Activated B cell treated with CpG ODN at 0.5 μM for 24 hours (primary cell): ENCODE measurements at places on chromosomes 4 and X. TPM values are rescaled to one million over a fixed set of nuclear protein-coding genes. Genes with fewer than 3 reads are reported as not detected.

- no peak overlapping the region for H3K4me3 ChIP-seq
- peaks cover under 1% of the 10 kb centered on the region for H3K36me3 ChIP-seq
- H3K27ac ChIP-seq = no peak overlapping the region
- no peaks in the 10 kb centered on the region for H3K4me1 ChIP-seq
- peak; percentile 10 for DNase-seq
- H3K27me3 ChIP-seq = no peaks in the 10 kb centered on the region
Observed at GRCh38 chrX:55135171-55135570, 46.4 kb downstream of the PAGE2 start.

DNA sequence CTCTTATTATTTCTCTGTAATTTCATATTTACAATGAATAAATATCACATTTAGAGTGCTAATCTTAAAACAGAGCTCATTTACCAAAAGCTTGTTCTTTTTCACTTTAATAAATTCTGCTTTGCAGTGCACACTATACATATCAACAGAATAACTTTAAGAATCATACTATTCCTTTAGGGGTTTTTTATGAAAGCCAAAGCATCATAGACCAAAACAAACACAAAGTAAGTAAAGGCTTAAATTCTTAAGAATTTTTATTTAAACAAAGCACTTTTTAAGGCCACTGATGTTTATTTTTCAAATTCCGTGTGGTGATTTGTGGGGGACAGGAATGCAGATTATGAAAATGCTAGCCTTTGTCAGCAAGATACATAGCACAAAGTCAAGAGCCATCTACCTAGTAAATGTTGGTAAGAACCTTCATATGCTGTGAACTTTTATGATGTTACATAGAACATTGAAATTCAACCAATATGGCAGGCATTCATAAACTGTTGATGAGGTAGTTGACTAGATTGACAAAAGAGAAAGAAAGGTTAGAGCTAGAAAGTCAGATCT lies 17.8 kb downstream of the TIGD2 start:
- H3K4me3 ChIP-seq = no peak overlapping the region
- DNase-seq = no peak
- H3K4me1 ChIP-seq = no peaks in the 10 kb centered on the region
- no peaks in the 10 kb centered on the region for H3K36me3 ChIP-seq

- no peak overlapping the region for H3K4me3 ChIP-seq
- no peak overlapping the region for H3K27ac ChIP-seq
Observed at GRCh38 chr4:185542626-185543315, 7.5 kb upstream of the PDLIM3 start.

GRCh38 chrX:116172976-116173375 lies 2.4 kb downstream of the AGTR2 start:
- H3K4me1 ChIP-seq = no peaks in the 10 kb centered on the region
- no peaks in the 10 kb centered on the region for H3K27me3 ChIP-seq
- H3K27ac ChIP-seq = no peak overlapping the region
- DNase-seq = no peak
- H3K4me3 ChIP-seq = no peak overlapping the region

- DNase-seq = no peak
- H3K27ac ChIP-seq = no peak overlapping the region
- H3K4me3 ChIP-seq = no peak overlapping the region
- H3K4me1 ChIP-seq = no peaks in the 10 kb centered on the region
- H3K36me3 ChIP-seq = no peaks in the 10 kb centered on the region
- no peaks in the 10 kb centered on the region for H3K27me3 ChIP-seq
Observed at GRCh38 chrX:14546190-14546589, 16.9 kb downstream of the GLRA2 start.

DNA sequence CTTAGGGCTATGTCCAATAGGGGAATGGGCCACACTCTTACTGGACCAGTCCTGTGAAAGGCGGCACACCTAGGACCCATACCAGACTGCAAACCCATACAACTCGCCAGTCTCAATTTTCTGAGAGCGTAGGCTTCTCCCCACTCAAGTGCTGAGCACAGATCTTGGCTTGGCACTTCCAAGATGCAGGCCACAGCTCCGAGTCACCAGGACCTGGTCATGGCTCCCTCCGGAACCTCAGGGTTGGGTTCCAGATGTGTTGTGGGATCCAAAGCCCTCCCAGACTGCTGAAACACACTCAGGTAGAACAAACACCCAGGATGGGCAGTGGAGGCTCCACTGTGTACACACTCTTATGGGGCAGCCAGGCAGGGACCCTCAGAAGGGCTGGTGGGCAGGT lies 103.3 kb downstream of the TMEM144 start:
- peaks cover 2% of the 10 kb centered on the region for H3K27me3 ChIP-seq
- no peak overlapping the region for H3K4me3 ChIP-seq
- H3K4me1 ChIP-seq = no peaks in the 10 kb centered on the region
- H3K27ac ChIP-seq = no peak overlapping the region
- DNase-seq = no peak

DNA sequence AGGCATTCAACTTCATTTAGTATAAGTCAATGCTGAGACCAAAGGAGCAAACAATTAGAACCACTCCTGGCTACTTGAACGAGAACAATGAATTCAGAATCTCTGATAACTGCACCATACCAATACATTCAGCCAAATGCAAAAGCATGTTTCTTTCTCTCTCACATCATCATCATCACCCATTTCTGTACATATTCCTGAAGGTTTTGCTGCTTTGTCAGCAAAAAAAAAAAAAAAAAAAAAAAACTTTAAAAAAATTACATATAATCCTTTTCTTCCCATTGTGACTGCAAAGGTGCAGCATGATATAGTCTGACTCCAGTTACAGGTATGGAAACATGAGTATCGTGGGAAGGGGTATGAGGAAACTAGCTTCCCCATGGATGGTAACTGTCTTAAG lies 35.6 kb downstream of the FBXW7 start:
- DNase-seq = no peak
- peaks cover 29% of the 10 kb centered on the region for H3K4me1 ChIP-seq
- no peaks in the 10 kb centered on the region for H3K27me3 ChIP-seq
- H3K27ac ChIP-seq = peak overlapping the region; percentile 83
- H3K36me3 ChIP-seq = no peaks in the 10 kb centered on the region

DNA sequence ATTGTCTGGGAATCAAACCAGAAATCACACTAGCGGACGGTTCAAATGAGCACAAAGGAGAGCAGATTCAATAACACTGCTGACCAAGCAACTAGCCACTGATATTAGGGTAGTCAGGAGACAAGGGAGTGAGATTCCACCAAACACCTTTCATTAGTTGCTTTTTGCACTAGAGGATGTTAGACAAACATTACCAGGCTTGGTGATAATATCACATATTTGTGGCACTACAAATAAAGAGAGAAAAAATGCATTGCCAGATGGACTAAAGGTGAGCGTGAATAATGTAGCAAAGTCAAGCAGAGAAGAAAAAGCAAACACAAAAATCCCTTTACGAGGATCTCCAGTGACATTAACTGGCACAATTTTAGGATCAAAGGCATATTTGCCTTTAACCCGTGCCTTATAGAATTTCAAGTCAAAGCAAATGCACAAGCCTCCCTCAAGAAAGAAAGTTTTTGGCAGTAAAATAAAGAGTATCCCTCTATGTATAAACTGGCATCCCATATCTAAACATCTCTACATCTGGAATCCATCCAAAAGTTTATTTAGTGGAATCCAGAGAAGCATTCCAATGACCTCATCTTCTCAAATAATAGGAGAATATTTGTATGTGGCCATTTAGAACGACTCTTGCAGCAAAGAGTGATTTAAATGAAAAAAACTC lies 290.9 kb downstream of the KCTD8 start:
- no peaks in the 10 kb centered on the region for H3K27me3 ChIP-seq
- no peaks in the 10 kb centered on the region for H3K4me1 ChIP-seq
- H3K4me3 ChIP-seq = no peak overlapping the region
- no peak for DNase-seq
- H3K27ac ChIP-seq = no peak overlapping the region
- no peaks in the 10 kb centered on the region for H3K36me3 ChIP-seq

GRCh38 chr4:145709843-145710242 lies 29.9 kb downstream of the C4orf51 start:
- peaks cover 11% of the 10 kb centered on the region for H3K27me3 ChIP-seq
- no peak for DNase-seq
- H3K36me3 ChIP-seq = peaks cover 2% of the 10 kb centered on the region
- no peak overlapping the region for H3K27ac ChIP-seq

GRCh38 chrX:125681058-125681457 lies 361.4 kb downstream of the TEX13C start:
- peak overlapping the region; percentile 50 for H3K4me3 ChIP-seq
- H3K4me1 ChIP-seq = peaks cover 24% of the 10 kb centered on the region

- H3K27me3 ChIP-seq = no peaks in the 10 kb centered on the region
- peak overlapping the region; percentile 92 for H3K27ac ChIP-seq
- H3K4me1 ChIP-seq = peaks cover 45% of the 10 kb centered on the region
- no peak for DNase-seq
Observed at GRCh38 chrX:47482065-47482511, 934 bp downstream of the ZNF41 start.

DNA sequence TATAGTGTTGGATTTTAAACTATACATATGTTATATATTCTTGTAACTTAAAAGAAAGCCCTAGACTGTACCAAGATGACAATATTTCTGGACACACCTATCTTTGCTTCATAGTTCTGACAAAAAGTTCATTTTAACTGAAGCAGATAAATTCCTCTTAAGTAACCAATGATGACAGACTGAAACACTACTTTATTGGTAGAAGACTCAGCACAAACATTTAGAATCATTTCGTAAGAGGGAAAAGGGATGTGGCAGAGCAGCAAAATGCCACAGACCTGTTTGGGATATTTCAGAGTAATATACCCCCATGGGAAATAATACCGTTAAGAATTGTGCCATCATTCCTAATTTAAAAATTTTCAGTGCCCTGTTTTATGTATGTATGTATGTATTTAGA lies 56.2 kb downstream of the APOO start:
- no peak overlapping the region for H3K4me3 ChIP-seq
- DNase-seq = no peak
- no peaks in the 10 kb centered on the region for H3K36me3 ChIP-seq
- H3K27ac ChIP-seq = no peak overlapping the region
- H3K4me1 ChIP-seq = no peaks in the 10 kb centered on the region

DNA sequence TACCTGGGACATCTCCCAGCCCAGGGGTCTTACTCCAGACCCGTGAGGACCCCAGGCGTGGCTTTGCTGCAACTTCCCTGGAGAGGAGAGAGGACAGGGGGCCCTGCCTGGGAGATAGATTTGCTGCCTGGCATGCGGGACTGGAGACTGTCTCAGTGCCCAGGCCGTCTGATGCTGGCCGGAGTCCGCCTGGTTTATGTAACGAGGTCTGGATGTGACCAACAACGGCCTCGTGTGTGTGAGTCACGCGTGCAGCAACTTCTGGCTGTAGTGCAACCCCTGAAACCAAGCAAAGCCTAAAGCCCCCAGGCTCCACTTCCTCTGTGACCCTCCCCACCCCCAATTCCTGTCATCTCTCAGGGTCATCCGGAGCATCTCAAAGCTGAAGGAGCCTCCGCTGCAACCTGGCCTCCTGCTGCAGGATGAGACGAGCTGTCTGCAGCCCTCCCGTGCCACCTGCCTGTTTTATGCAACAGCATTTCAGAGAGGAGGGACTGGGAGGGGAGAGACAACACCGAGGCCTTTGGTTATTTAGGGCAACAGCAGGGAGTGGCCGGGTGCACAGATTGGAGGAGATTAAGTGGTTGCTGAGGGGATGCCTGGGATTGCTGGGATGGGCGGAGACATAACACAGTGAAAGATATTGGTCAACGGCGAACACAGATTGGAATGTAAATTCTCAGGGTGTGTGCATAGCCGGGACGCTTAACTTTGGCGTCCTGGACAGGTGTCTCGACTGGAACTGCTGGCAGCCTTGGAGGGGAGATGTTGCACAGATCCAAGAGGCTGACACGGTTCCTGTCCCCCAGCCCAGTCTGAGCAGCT lies 16.0 kb downstream of the XG start:
- no peak overlapping the region for H3K4me3 ChIP-seq
- peaks cover 16% of the 10 kb centered on the region for H3K27me3 ChIP-seq
- H3K27ac ChIP-seq = no peak overlapping the region
- H3K36me3 ChIP-seq = no peaks in the 10 kb centered on the region

DNA sequence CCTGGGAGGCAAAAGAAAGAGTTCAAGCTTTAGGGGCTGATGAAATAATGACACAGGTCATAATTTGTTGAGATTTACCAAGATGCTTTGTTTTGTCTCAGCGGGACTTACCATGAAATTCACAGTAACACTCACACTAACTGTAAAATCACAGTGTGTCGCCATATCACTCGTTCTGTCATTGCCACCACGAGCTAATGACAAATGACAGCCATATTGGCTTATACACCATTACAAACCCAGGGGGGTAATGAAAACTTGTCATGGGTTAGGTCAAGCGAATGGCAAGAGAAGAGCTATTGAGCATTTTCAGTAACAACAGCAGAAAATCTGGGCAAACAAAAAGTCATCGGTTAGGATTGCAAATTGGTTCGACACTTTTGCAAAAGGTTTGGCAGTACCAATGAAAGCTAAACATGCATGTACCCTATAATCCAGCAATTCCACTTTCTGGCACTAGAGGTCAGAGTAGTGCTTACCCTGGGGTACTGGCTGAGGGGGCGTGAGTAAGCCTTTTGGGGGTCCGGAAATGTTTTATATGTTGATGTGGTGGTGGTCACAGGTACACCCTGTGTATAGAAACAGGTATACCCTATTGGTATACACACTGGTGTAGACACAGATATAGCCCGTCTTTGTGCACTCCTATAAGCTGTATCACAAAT lies 83.9 kb upstream of the RAI2 start:
- H3K4me1 ChIP-seq = no peaks in the 10 kb centered on the region
- H3K4me3 ChIP-seq = no peak overlapping the region
- DNase-seq = no peak

DNA sequence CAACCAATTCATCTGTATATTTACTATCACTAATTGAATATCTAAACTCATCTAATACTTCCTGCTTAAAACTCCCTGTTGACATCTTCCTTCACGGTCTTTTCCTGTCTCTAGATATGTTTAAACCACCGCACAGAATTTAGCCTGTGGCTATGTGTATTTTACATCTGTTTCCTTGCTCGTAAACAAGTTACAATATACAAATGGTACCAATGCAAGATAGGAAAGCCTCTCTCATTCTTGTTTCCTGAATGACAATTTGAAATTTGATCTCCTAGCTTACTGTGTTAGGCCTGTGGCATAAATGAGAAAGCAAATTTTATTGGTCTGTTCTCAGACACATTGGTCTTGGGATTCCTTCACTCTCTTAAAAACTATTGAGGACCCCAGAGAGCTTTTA lies 89.7 kb upstream of the PCDH7 start:
- H3K27ac ChIP-seq = no peak overlapping the region
- H3K27me3 ChIP-seq = no peaks in the 10 kb centered on the region
- no peak for DNase-seq
- no peaks in the 10 kb centered on the region for H3K36me3 ChIP-seq
- H3K4me1 ChIP-seq = no peaks in the 10 kb centered on the region

GRCh38 chr4:80007745-80008149 lies 65.3 kb downstream of the ANTXR2 start:
- H3K4me1 ChIP-seq = peaks cover 20% of the 10 kb centered on the region
- H3K27me3 ChIP-seq = no peaks in the 10 kb centered on the region
- peaks cover 65% of the 10 kb centered on the region for H3K36me3 ChIP-seq
- no peak overlapping the region for H3K4me3 ChIP-seq
- DNase-seq = no peak

MTNR1A gene
- not detected in 2 replicates for total RNA-seq

BANK1 gene
- 307 and 336 TPM in 2 replicates for total RNA-seq

SMIM31 gene
- not detected in 2 replicates for total RNA-seq
